ENCODE measurements at places on chromosomes 3 and 15.
A peak's percentile ranks its signal among the peaks of the same experiment; 100 is the strongest.

- DNase-seq, result no peak
Measured at GRCh38 chr3:42229942-42230688, 35.9 kb downstream of the CCK start.

DNA sequence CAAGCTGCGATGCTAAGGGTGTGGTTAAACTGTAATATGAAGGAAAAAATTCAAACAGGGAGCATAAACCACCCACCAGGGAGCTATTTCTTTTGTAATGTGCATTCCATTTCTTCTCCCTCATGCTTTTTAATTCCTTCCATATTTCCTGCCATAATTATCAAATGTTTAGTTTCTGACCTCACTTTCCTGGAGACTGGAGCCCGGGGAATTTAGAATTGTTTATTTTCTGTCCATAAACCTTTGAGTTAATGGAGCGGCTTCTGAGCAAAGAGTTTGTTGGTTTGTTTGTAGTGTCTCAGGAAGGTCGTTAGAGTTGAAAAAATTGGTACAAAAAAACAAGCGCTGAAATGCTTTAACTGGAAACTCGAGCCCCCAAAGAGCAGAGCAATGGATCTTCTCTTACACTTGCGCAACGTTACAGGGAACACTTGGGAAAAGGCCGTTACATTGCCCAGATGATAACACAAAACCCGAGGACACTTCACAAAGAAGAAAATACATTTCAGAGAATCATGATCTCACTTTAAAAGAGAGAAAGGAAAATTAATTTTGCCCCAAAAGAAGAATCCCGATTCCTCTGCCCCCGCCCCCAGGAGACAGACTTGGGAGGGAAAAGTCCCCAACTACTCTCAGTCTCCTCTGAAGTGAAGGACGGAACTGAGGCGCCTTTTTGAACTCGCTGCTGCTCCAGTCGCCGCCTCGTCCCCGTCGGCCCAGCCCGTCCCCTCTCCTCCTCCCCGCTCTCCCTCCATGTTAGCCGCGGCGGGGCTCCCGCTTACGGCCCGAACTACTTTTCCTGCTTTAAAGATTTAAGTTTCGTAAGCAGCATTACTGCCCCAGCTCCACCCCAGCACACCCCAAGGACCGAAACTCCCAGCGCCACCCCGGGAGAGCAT is 842 bp downstream of the FSTL1 start:
- DNase-seq, result no peak

DNA sequence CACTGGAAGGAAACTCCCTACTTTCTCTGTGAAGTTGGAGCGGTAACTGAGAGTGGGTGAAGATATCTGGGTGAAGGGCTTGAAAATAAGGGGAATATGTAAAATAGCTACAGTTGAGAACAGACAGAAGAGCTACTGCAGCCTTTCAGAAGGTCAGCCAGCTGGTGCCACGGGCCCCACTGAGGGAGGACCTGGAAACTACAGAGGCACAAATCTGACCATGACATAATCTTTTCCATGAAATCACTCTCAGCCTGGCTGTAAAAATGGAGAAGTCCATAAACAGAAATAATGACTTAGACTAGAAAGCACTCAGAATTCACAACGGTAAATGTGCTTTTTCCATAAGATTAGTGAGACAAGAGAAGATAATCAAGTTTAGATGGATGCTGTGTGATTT is 46.4 kb downstream of the ST3GAL6 start:
- no peak for DNase-seq

DNA sequence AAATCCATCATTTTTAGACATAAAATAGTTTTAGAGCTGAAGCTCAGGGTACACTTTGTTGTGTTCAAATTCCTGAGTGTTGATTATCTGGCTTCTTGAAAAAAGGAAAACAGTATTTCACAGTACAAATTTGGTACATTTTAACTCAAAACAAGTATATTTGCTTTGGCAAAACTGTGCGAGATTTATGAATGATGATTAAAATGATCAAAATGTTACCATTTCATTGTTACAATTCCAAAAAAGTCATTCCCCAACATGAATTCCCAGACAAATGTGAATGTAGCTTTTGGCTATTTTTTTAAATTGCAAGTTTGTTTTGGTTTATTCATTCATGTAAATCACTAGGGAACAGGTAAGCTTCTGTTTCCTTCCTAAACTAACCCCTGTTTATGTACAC is 347.4 kb upstream of the DCBLD2 start:
- DNase-seq, result no peak

DNA sequence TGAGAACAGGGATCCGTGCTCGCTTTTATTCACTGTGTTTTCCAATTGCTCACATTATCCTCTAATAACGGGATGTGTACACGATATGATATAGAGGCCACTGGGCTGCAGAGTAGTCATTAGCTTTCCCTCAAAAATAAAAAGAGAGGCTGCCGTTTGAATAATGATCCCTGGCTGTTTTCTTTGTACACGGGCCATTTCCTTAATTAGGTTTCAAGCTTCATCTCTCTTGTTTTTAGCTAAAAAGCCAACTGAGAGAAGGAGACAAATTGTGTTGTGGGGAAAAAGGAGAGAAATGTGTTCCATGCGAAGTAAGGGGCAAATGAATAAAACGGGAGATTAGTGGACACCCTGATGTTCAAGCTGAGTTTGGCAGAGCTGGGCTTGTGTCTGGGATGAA is 174.2 kb downstream of the CACNA2D3 start:
- no peak for DNase-seq

DNA sequence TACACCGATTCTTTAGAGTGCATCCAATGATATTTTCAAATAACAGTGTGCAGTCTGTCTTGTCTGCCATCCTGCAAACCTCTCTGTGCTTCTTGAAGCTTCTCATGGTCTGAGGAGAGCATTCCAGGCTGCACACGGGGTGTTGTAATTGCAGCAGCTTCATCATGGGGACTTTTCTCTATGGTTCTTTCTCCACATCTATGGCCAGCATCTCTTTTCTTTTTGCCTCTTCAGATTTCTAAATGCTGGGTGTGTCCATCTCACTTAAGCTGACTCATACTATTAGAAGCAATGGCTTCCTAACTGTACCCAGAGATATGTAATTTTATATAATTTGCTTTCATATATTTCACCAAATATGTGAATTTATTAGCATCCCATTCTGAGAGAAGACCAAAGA is 63.8 kb upstream of the EPHB3 start:
- DNase-seq, result no peak

GRCh38 chr15:91214675-91215590 is 114.9 kb downstream of the SV2B start:
- DNase-seq, result no peak

- no peak for DNase-seq
Measured at GRCh38 chr3:188108703-188109412, 45.1 kb upstream of the LPP start.

DNA sequence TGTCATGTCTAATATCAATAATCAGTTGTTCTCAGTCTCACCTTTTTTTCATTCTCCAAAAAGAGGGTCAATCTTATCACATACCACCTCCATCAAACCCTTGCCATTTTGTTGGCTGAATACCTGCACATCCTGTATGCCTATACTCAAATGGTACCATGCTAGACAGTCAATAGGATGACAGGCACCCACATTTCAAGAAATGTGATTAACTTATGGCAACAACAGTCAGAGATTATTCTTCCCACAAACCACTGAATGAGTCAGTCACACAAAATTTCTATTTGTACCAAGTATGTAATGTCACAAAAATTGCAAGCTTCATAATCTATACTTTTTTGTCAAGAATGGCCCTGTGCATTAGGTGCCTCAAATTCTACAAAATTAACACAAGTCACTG is 5.1 kb upstream of the SLC27A2 start:
- no peak for DNase-seq

- DNase-seq, result no peak
Measured at GRCh38 chr3:184907681-184908649, 96.0 kb downstream of the VPS8 start.

GRCh38 chr15:94670438-94671034 is 439.2 kb downstream of the MCTP2 start:
- no peak for DNase-seq

DNA sequence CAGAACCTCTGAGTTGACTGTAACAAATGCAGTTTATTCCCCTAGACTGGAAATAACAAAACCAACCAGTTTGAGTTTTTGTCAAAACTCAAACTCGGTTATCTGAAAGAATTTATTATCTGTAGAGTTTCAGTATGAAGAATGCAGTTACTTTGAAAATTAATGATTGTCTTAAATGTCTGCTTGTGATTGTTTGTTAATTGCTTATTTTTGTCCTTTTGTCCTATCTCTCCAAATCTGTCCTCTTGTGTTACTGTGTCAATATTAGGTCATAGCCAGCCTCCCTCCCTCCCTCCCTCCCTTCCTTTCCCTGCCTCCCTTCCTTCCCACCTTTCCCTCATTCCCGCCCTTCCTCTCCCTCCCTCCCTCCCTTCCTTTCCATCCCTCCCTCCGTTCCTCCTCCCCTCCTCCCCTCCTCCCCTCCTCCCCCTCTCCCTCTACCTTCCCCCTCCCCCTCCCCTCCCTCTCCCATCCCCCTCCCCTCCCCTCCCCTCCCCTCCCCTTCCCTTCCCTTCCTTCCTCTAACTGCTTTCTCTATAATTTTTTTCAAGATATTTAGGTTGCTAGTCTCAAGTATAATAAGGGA is 153.5 kb downstream of the FNDC3B start:
- DNase-seq, result peak; percentile 30

DNA sequence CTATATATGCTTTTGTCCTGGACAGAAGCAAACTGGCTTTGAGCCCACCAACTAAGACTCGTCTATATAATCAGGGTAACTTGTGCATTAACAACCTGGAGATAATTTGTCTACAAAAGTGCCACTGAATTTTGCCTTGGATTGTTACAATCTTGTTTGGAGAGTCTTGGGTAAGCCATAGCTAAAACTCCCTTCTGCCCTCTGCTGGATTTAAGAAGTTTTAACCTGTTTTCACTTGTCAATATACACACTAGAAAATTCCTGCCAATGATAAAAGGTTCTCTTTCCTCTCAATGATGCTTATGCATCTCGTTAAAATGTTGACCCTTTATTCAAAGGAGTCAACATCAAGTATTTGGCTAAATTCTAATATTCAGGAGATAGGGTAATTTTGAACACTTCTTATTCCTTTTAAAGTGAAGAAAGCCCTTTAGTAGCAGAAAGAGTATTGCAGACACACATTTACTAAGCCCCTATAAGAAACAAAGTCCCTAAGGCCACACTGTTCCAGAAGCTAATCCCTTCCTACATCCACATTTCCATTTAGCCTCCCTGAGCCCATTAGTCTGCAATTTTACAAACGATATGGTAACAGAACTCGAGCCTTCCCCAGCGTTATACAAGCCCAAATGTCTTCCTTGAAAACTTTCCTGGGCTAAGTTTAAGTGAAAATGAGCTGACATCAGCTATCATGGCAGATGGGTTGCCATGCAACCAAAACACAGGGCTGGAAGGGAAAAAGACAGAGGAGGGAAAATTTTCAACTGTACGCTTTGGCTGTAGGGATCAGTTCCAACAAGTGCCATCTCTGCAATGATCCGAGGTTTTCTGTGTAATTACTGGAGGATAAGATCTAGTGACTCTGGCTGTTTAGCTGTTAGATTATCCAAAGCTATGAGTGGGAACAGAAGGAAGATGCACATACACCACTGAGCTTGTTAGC is 75.9 kb upstream of the FGF12 start:
- no peak for DNase-seq

DNA sequence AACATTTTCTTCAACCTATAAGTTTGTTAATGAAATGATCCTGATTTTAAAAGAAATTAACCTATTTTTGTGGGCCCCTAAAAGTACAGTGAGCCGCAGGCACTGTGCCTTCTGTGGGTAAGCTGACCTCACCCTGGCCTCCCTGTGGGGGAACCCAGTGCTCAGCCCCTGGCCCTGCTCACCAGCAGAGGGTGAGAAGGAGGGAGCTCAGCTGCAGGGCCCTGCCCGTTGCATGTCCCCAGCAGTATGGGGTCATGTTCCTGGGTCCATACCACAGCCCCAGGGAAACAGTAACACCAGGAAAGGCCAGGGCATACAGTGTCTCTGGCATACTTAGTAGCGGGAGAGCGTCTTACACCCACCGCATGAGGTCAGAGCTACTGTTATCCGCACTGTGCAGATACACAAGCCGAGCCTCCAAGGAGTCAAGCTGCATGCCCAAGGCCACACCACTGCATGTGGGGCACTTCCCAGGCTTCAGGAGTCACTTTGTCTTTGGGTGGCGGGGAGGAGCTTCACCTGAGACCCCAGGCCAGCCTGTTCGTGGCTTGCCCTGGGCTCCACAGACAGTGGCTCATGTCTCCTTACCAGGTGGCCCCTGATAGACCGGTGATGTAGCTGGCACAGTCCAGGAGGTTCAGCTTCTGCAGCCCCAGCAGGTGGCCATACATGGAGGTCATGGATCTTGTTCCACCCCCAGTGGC is 22.6 kb upstream of the EHD4 start:
- no peak for DNase-seq

DNA sequence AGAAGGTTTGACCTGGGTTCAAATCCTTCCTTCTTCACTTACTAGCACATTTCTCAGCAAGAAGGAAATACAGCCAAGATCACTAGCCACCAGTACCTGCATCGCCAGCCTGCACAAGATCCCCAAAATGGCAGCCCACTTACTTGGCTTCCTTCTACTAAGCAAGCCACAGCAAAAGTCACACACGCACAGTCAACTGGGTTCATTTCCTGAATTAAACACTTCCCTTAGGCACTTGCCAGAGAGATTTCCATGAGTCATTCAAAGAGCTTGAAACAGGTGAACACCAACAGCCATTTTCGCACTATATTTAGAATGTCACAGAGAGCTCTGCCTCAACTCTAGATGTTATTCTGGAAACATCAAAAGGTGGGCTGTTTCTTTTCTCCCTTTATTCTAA is 42.6 kb downstream of the MGLL start:
- DNase-seq, result peak; percentile 58

DNA sequence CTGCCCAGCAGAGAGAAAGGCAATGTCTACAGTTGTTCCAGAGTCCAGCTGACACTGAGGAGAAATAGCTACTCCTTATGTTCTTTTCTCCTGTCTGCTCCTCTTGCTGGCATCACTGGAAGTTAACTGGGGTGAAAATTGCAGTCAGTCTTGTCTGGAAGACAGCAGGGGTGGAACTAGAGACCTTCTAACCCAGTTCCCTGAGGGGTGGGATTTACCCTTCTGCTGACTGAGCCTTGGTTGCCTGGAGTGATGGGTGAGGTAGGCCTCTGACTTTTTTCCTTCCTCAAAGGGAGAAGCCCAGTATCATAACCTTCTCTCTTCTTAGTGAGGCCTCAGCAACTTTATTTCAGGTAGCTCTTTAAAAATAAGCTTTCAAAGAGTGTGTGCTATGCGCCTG is 16.2 kb downstream of the ZNF609 start:
- DNase-seq, result no peak

Data from DMS153 (cell line).